ENCODE measurements at places on chromosomes 5 and 9. TPM values are rescaled to one million over a fixed set of nuclear protein-coding genes. Genes with fewer than 3 reads are reported as not detected.

Gene CD274
- 1.0 TPM for total RNA-seq

Gene ZBTB6
- total RNA-seq = 2.0 TPM

Gene ODF2
- total RNA-seq = 6.6 TPM

DNA sequence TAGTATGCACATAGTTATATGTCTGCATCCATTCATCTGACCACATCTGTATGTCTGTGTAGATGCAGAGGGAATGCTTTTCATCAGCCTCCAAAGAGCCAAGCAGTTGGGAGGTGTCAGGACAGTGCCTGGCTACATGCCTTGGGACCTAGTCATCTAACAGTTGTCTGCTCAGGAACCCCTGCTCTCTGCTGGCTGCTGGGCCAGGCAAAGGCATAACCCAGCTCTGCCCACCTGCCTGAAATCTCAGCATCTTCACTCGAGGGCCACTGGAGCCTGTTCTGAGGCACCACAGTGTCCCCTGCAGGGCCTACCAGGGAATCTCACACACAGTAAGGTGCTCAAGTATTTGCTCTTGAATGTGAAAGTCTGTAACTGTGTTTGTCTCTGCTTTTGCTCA lies 3.7 kb downstream of the C9orf50 start:
- DNase-seq = no peak

Gene KCNMB1
- 0.23 TPM for total RNA-seq

GRCh38 chr5:155768332-155768731 lies 558.6 kb upstream of the SGCD start:
- DNase-seq = no peak

Gene TAF11L4
- not detected for total RNA-seq

DNA sequence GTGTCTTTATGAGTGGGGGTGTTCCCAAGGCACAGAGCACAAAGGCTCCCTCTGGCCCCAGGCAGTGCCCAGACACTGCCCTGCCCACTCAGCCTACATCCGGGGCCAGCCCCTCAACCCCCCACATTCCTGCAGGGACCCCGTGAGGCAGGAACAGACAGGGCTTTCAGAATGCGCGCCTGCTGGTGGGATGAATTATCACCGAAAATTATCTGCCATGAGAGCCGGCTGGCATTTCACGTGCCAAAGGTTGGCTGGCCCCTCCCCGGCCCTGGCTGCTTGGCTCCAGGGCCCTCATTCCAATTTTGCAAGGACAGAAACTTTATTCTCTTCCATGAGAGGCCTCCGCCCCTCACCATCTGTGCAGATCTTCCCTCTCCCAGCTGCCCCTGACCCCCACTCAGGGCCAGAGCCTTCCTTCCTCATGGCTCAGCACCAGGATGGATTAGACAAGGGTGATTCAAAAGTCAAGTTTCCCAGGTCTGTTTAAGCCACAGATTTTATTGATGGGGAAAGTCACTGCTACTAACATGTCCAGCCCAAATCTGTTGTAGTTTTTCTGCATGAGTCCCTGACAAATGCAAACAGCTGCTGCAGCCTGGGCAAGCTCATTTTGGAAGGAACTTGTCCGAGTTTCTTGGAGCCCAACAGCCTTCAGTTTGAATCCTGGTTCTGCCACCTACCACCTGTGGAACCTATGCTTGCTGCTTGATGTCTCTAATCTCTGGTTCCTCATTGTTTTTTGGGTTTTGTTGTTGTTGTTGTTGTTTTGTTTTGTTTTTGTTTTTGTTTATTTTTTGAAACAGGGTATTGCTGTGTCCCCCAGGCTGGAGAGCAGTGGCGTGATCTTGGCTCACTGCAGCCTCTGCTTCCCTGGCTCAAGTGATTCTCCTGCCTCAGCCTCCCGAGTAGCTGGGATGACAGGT lies 32.3 kb upstream of the WDR38 start:
- DNase-seq = no peak

Gene SLC22A4
- 0.20 TPM for total RNA-seq

DNA sequence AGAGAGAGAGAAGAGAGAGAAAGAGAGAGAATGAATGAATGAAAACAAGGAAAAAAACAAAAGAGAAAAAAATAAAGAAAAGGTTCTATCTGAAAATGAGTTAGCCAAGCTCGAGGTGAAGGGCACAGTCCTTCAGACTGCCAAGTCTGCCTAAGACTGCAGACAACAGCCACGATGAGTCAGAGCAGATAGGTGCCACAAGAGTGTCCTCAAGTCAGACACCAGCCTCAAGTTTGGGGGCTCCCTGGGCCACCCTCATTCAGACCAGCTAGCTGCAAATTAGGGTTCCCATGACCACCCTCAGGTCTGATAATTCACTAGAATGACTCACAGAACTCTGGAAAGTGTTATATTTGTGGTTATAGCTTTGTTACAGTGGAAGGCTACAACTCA lies 13.9 kb upstream of the HABP4 start:
- DNase-seq = no peak

Gene KIF4B
- not detected for total RNA-seq

Gene ZNF366
- total RNA-seq = 1.7 TPM

DNA sequence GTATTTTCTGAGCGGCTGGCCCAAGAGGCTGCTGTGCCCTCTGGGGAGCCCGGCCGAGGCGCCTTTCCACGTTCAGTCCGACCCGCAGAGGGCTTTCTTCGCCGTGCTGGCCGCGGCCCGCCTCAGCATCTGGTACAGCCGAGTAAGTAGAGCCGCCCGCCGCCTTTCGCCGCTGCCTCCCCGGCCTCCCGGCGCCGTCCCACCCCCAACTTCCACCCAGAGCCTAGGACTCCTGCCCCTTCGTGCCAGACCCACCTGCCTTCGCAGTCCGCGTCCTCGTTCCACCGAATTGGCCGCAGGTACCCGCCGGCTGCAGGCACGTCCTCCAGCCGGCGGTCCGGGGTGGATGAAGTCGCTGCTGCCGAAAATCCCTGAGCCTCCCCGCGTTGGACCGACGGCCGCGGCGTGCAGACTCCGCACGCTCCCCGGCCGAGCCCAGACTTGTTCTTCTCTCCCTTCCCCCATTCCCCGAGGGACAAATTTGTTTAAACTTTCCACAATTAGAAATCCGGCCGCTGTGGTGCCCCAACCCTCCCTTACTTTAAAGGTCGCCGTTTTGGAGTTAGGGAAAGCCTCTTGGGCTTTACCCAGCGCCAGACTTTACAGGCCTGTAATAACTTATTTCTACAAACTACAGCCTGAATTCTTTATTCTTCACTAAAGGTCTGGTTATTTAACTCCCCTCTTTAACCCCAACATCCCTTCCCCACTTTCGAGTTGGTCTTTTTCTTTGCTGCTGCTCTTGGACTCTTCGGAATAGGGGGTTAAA lies 589 bp downstream of the RIC1 start:
- no peak for DNase-seq

Gene NME5
- total RNA-seq = 0.20 TPM

- DNase-seq = no peak
Measured at GRCh38 chr9:79213417-79214125, 358.2 kb upstream of the TLE4 start.

GRCh38 chr5:179126506-179126991 lies 66.4 kb downstream of the ZNF354C start:
- peak; percentile 32 for DNase-seq

DNA sequence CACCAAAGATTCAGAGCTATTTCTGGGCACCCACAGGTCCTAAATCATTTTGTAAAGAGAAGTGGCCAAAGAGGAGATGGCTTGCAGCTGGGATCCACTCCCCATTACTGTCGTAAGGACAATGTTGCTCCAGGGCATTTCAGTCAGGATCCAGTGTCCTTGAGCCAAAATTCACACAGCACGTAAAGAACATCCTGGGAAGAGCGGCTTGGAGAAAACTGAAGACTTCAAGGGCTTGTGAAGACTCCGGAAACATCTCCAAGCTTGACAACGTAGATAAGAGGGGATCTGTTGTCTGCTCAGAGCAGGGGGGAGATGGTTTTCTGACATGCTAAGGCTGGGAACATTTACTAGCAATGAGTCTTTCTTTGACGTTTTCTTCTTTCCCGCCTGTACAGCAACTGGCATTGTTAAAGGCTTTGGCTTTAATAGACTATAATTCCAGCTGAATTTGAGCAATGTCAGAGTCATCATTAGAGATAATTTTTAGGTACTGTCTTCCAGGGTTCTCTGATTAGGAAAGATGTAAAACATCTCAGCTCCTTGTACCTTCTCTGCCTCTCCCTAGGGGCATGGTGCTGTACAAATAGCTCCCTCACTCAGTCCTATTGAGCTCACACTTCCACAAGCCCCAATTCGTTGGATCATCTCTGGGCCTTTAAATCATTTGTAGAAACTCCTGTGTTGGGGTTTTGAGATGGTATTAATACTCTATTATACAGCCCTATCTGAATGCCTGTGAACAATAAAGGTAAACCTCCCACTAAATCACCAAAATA lies 39.7 kb downstream of the EGFLAM start:
- DNase-seq = no peak

Gene NMUR2
- not detected for total RNA-seq

DNA sequence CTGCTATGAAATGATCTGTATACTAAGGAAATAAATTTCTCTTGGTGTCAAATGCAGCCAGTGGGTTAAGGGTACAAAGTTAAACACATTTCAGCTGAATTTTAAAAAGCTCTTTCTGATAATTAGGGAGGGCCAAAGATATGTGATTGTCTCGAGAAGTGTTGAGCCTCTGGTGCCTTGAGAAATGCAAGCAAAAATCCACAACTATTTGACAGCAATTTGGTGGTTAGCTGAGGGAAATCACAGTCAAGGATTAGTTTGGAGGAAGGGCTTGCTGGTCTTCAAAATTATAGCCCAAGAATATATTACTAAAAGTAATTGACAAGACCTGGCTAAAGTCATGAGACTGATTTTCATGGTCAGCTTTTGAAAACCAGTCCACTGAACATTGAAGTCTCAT lies 255.7 kb upstream of the PPP1R2B start:
- DNase-seq = no peak

GRCh38 chr9:98523231-98523901 lies 185.4 kb downstream of the GABBR2 start:
- no peak for DNase-seq

Gene PCA3
- 0.60 TPM for total RNA-seq

Gene MYO10
- total RNA-seq = 7.1 TPM

DNA sequence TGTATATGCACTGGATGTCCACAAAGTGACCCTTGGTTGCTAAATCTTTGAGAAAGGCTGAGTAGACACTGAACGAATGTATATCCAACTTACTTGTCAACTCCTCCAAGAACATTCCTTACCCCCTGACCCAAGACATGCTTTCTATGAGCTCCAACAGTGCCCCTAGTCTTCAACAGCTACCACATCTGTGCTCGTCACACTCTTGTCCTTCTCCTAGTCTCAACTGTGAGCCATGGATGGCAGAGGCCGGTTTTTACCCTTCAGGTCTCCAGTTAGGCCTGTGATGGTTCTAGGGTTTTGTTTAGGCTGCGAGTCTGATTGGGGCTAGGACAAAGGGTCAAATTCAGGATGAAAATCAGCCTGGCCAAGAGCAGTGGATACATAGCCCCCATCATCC lies 19.0 kb upstream of the GPX3 start:
- peak; percentile 5 for DNase-seq

DNA sequence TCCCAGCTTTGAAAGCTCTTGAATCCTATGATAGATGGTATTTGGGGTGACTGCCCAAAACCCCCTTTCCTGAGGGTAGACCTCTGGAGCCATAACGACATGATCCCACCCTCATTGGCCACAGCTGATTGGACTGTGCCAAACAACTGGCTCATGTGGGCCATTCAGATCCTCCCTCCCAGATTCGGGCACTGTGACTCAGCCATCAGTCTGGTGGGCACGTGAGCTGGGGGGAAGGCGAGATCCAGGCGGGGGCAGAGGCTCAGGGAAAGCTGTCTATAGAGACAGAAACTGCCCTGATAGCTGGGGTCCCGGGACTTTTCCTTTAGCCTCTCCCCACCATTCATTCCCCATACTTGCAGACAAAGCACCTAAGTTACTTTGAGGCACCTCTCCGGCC lies 15.1 kb upstream of the NCS1 start:
- DNase-seq = no peak

DNA sequence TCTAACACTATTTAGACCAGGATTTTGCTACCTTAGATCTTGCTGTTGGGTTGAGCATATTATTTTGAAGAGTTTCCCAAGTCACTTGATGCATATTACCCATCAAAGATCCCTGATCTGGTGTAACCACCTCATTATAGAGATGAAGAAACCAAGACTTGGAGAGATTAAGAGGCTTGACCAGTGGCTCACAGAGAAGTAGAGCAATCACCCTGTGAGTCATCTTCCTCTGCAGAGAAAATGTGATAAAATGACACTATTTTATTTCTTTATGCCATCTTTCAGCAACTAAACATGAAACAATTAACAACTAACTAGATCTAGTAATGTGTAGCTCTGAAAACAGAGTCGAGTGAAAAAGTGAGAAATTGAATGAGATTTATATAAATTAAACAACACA lies 76.1 kb downstream of the KIF4B start:
- DNase-seq = no peak

Gene ZFP37
- 0.55 TPM for total RNA-seq

GRCh38 chr9:111992523-111992922 lies 95.9 kb downstream of the UGCG start:
- DNase-seq = no peak

- no peak for DNase-seq
Measured at GRCh38 chr9:26833792-26834191, 58.8 kb downstream of the CAAP1 start.
